ENCODE measurements at places on chromosomes 13 and 19.

DNA sequence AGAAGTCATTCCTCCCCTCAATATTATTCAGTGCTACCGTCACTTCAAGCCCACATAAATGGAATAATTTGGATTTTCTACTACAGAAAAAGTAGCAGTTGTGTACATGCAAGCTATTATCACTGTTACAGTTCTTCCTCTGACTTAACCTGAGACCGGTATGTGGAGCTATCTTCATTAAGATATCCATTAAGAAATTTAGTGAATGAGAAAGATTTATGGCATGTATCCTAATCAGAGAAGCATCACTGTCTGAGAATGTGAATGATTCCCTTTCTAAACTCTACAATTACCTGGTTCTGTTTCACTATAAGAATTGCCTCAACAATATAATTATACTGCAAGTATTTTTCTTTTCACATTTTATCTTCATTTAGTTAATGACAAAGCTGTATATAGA is 278.7 kb downstream of the KLF5 start:
- DNase-seq: no peak

GRCh38 chr19:7119582-7119981 is 50.1 kb downstream of the ZNF557 start:
- no peak for DNase-seq

DNA sequence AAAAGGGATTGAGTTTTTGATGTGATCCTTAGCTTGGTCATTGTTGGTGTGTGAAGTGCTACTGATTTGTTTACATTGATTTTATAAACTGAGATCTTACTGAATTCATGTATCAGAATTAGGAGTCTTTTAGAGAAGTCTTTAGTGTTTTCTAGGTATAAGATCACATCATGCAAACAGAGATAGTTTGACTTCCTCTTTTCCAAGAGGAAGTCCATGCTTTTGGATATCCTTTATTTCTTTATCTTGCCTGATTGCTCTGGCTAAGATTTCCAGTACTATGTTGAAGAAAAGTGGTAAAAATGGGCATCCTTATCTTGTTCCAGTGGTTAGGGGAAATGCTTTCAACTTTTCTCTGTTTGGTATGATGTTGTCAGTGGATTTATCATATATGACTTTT is 561.2 kb upstream of the SLITRK1 start:
- no peak for DNase-seq

DNA sequence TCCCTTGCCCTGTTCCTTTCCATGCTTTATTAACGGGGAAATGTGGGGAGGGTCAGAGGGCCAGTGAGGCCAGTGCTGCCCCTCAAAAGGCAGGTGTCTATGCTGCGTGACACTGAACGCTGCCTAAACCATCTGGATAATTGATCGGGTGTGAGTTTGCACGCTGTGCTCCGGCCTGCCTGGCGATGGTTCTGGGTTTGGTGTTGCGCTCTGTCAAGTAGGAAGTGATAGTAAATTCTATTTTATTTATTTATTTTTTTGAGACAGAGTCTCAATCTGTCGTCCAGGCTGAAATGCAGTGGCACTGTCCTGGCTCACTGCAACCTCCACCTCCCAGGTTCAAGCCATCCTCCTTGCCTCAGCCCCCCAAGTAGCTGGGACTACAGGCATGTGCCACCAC is 86.5 kb downstream of the ATP11A start:
- no peak for DNase-seq

DNA sequence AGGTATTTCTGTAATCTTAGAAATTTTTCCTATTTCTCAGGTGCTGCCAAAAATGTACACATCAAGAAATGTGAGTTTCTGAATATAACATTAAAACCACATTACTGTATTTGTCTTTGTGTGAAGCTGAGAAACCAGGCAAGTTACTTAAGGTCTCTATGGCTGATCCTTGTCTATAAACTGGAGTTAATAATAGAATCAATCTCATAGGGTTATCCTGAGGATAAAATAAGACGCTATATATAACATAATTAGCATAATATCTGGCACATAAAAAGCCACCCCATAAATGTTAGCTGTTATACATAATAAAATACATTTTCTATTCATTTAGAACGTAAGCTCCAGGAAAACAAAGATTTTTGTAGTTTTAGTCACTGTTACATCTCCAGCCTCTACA is 6.1 kb downstream of the RNF6 start:
- DNase-seq: no peak

- DNase-seq: no peak
These were observed 5.2 kb downstream of the KLK13 start for GRCh38 chr19:51059715-51060114.

DNA sequence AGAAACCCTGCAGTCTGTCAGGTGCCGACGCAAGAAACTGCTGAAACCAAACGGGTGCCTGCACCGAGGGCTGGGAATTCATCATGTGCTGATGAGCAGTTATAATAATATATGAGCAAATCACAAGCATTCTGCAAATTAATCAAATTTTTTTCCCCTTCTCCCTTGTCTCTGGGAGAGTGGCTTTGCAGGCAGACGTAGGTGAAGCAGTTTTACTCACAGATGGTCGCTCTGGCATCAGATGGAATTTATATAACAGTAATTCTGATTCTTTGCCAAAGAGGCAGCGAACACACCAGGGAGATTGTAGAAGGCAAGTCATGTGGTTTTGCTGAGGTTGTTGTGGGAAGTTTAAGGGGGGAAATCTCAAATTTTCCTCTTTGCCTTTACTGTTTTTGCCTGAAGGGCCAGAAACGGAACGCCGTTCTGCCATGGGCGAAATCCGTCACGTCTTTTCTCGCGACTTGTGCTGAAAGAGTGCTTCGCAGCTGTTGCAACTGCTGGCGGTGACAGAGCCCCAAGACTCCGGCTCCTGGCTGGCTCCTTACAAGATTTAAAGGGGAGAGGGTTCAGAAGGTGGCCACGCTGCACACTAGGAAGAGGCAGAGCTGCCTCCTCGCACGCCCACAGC is 320.1 kb downstream of the ZNF536 start:
- DNase-seq: no peak

DNA sequence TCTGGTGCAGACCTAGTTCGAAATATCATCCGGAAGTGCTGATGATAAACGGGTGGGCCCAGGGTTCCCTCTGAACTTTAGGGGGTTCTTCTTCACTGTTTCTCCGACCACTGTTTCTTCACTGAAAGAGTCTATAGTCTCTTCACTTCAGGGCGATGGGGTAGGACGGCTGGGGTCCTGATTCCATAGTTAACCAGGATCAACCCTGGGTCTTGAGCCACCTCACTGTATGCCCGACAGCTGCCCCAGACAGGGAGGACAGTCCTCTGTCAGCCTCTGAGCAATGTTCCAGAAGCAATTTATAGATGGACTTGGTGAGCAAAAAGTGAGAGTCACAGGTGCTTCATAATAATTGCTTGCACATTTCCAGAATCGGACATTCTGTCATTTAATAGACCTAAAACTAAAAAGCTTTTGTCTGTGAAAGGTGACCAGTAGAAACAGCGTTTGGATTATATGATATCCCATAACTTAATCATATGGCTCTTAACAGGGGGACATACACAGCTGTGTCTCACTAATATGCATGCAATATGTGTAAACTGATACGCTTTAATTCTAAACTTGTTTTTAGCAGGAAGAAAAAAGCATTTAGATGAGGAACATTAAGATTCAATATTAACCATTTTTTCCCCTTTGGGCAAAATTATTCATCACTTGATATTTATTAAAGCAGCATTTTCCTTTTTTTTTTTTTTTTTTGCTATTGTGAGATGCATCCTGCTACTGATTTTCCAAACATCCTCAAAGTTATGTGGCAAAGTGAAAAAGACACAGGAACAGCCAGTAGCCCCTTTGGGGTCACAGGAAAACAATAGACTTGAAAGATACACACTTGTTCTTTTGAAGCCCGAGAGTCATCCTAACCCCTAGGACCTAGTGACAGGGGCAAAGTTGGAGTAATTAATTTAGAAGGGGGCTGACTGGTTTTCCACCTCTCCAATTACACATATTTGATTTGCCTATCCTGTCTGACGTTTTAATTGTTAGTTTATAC is 277.0 kb downstream of the ZNF536 start:
- no peak for DNase-seq

DNA sequence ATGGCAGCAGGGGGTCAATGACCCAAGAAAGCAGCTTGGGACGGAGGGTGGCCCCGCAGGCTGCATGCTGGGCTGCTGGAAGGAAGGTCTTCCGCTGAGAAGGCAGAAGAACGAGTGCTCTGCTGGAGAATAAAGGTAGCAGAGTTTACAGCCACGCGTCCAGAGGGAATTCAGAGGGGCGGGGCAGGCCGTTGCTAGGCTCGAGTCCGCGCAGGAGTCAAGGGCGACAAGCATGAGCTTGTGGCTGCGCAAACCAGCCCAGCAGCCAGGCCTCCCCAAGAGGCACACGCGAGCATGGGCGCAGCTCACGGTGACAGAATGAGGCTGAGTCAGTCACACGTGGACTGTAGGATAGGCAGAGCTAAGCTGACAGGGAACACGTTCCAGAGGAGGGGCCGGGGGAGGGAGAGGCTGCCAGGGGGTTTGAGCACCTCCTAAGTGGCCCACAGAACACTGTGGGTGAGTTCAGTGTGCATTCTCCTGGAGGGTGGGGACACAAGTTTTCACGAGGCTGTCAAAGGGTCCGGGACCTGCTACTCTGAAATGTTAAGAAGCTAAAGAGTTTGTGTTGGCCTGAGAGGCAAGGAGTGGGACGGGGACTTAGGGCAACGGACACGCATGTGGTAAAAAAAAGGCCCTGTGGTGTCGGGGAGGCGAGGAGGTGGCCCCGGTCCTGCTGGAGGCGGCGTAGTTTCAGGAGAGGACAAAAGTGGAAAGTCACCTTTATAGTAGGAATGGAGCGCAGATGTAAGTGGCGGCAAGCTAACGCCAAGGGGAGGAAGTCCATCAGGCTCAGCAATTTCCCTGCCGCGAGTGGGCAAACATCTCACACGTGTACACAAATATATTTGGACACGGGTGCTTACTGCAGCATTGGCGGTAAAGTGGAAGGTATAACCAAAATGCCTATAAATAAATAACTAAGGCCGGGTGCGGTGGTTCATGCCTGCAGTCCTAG is 17.7 kb downstream of the RFX2 start:
- no peak for DNase-seq

- peak; percentile 15 for DNase-seq
These were observed 7.7 kb upstream of the TBC1D4 start for GRCh38 chr13:75489502-75490263.

- no peak for DNase-seq
These were observed 4.2 kb downstream of the PTPRS start for GRCh38 chr19:5336195-5336965.

DNA sequence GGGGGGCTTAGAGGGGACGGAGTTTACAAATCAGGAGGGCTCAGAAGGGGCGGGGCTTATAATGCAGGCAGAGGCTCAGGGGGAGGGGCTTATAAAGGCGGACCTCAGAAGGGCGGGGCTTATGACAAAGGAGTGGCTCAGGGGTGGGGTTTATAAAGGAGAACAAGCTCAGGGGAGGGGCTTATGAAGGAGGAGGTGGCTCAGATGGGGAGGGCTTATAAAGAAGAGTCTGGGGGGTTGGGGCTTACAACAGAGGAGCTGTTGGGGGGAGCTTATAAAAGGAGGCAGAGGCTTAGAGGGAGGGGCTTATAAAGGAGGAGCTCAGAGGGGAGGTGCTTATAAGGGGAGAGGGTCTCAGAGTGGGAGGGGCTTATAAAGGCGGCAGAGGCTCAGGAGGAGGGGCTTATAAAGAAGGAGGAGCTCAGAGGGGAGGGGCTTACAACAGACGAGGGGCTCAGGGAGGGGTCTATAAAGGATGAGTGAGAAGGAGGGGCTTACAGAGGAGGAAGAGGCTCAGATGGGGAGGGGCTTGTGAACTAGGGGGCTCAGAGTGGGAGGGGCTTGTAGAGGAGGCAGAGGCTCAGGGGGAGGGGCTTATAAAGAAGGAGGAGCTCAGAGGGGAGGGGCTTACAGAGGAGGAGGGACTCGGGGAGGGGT is 1.0 kb downstream of the SMIM24 start:
- peak; percentile 50 for DNase-seq

DNA sequence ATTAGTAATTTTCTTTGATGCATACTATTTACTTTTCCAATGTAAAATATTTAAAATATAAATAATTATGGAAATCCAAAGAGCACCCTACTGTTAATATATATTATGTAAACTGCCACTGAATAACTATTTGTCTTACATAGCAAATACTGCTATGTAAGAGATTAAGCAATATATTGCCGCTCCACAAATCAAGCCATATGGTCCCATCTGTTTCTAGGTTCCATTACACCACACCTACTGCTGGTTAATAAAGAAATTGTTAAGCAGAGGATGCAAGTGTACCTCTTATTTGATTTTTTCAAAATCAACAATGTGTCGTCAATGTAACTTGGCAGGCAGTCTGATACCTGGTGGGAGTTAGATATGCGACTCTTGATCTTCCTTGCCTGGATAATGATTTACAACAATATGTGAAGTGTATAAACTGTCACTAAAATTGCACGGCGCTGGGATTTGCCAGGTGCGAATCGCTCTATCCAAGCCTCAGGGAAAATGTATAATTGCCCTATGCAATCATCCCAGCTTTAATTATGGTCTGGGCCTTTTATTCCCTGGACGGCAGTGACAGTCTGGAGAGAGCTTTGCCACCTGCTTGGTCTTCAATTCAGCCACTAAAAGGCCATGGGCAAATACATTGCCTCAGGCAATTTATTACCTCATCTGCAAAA is 16.0 kb downstream of the SMAD9 start:
- no peak for DNase-seq

- DNase-seq: peak; percentile 91
These were observed at the start of gene ATP5F1D for GRCh38 chr19:1241417-1242095. ATP5F1D (plus strand) TSS chr19:1241751; CDS start chr19:1241851, 100 bp downstream.

GRCh38 chr13:66689037-66689619 is 541.0 kb downstream of the PCDH9 start:
- no peak for DNase-seq

GRCh38 chr13:37594550-37594949 is 4.0 kb downstream of the POSTN start:
- no peak for DNase-seq

GRCh38 chr19:49407079-49407478 is 16.2 kb downstream of the PTH2 start:
- DNase-seq: no peak

- DNase-seq: no peak
These were observed 219.0 kb downstream of the KATNAL1 start for GRCh38 chr13:30088312-30088855.

DNA sequence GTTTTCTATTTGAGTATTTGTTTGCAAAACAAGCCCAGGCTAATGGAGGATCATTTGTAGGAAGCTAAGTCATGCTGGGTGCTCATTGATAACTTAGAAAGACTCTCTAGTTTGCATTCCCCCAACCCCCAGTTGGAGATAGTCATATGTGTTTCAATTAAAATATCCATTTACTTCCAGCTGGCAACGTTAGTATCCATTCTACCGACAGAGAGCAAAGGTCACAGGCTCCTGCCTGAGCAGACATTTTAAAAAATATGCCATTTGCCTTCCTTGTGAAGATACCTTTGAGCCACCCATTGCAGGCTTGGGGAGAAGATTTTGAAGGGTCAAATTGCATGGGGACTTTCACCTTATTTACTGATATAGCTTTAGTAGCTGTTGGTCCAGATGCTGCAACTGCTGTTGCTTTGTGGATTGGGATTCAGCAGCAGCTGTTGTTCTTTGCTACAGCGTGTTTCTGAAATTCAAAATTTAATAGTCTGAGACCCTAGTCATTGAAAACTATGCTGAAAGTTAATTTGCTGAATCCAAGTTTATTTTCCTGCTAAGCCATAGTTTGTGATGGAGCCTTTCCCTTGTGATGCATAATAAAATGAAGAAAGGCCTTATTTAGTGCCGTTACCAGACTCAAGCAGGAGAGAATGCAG is 335.1 kb downstream of the GPC6 start:
- no peak for DNase-seq

Measured in CD4-positive, alpha-beta T cell treated with Interleukin-2 at 100 ng/mL for 4 hours (primary cell).